ENCODE measurements at places on chromosomes 16 and 17.

DNA sequence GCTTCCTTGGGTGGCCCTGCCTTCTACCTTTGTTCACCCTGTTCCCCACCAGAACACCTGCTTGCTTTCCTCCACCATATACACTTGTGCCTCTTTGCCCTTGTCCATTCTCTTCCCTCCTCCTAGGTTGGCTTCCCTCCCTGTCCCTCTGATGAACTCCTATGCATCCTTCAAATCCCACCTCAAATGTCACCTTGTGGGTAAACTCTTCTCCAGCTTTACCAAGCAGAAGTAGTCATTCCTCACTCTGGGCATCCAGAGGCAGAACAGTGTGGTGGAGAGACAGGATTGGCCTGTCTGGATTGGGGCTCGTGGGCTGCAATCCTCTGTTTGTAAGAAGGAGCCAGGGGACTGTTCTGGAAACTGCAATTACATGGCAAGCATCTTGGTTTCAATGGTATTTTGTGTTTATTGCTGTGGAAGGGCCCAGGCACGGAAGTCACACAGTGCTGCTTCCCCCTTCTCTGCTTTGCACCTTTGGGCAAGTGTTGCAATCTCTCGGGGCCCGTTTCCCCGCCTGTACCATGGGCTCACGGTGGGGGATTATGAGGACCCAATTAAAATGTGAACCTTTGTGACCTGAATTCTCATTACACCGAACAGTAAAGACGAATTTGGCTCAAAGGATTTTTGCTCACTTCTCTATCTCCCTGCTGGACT, 21.9 kb upstream of the NXPH3 start:
- DNase-seq = no peak

DNA sequence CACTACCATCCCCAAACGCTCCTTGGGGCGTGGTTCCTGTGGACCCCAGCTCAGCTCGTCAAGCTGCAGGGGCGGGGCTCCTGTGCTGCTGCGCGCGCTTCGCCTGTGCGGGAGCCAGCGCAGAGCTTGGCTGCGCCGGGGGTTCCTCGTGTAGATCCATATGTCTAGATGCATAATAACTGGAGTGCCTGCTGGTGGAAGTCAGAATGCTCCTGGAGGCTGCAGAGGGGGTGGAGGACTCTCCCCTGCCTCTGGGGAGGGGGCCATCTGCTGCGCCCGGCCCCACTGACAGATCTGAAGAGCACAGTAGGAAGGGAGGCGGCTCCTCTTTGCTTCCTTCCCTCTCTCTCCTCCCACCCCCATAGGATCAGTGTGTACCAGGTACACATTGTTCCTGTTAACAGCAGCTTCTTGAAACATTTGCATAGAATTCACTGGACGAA, 4.6 kb downstream of the RASD1 start:
- no peak for DNase-seq

GRCh38 chr16:86877108-86877507, 298.8 kb downstream of the FOXL1 start:
- no peak for DNase-seq

DNA sequence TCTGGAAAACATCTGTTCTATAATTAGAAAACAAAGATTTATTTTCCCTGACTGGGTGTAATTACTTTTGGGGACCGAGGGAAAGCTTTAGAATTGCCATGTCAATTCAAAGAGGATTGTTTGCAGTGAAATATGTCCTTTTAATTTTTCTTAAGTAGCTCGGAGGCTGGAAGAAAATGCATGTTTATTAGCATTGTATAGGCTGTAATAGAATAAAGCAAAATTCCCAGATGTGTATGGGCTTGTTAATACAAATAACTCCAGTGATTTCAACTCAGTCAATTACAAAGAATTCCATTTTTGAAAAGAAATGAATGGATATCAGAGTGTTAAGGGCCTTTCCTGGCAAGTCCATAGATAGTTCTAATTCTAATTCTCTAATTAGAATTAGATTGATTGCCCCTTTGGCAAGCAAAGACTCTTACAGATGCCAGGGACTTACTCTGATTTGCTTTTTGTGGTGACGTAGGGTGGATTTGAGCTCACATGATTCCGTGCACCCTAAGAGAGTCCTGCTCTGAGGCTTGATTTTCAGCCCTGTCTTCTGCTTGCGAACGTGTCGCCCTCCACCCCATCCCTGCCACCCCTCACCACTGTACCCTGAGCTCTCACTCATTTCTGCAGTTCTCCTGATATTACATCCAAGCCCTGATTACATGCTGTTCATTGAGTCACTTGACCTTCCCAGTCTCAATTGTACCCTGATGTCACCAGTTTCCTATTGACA, 70.0 kb upstream of the FAM20A start:
- no peak for DNase-seq

GRCh38 chr16:50599494-50599893, 51.3 kb downstream of the NKD1 start:
- DNase-seq = no peak

GRCh38 chr16:30904114-30904780, 7.8 kb downstream of the CTF1 start:
- DNase-seq = no peak

- DNase-seq = no peak
These were observed at the start of gene YBX2 for GRCh38 chr17:7294614-7295153. Gene YBX2, minus strand, starts transcription at chr17:7294639. Its CDS starts 139 bp downstream, at chr17:7294500.

DNA sequence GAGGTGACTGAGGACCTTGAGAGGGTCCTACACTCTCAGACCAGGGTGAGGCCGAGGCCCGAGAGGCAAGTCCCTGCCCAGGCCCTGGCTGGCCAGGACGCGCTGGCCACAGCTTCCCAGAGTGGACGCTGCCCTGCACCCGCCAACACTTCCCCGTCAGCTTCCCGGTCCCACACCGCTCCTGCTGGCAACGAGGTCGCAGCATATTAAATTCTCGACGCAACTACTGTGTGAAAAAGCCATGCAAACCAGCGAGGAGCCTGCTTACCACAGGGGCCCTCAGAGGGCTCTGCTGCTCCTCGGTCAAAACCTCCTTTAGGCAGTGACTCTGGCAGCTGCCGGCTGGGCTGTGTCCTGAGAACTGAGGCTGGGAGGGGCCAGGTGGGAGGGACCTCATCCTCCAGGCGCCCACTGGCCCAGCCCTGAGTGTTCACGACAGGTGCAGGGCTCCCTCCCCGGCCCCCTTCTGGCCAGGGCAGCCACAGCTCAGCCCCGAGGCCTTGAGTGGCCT, 2.1 kb upstream of the TEX19 start:
- no peak for DNase-seq

DNA sequence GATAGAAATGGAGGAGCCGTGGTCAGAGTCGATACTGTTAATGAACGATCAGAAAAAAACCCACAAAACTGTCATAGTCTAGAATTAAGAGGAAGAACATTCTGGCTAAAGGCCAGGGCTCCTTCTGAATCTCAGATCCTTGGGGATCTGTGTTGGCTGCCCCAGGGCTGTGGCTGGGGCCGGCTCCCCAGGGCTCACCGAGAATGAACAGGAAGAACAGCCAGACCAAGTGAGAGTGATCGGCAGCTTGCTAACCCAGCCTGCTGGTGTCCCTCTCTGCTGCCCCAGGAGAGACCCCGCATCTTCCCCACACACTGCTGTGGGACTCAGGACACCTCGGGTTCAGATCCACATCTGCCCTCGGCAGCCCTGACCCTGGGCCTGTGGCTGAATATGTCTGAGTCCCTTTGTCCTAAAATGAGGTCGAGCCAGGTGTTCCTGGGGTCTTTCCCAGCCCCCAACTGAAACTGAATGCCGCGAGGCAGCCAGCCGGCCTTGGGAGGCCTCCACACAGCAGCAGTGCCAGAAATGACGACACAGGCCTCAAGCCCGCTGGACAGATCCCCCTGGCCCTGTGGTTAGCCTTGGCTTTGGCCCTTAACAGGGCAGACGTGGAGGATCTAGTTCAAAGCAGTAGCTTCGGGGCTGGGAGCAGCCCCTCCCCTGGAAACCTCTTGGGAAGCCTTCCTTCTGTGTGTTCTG, 23.9 kb upstream of the CLEC18A start:
- DNase-seq = peak; percentile 57

DNA sequence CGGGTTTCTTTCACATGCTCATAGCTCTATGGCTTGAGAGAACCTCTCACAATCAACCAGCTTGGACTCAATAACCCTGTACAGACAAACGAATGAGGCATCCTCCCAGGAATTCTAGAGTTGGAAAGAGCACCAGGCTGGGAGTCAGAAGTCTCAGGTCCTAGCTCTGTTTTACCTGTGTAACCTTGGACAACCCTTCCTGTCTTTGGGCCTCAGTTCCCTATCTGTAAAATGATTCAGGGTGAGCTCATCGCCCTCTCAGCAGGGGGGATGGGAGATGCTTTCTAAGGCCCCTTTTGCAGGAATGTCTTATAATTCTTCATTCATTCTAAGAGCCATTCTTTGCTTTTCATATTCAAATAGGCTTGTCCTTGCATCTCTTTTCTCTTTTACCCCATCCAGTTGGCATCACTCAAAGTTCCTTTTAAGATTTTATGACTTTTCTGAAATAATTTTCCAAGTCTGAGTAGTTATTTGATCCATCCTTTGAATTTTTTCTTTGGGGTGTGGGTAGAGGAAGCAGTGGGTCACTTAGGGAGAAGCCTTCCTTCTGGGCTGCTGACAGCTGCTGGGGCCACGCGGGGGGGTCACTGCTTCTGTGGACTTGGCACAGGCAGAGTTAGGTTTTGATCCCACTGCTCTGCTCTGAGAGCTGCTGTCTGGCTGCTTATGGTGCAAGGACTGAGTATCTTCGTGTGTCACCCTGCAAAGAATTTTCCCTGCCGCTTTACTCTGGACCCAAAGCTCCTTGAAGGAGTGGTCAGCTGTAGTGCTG, 102.7 kb downstream of the UTP18 start:
- no peak for DNase-seq

All from ACHN (cell line).